Inflammatory macrophage (primary cell): ENCODE measurements at places on chromosomes 5 and 9.

DNA sequence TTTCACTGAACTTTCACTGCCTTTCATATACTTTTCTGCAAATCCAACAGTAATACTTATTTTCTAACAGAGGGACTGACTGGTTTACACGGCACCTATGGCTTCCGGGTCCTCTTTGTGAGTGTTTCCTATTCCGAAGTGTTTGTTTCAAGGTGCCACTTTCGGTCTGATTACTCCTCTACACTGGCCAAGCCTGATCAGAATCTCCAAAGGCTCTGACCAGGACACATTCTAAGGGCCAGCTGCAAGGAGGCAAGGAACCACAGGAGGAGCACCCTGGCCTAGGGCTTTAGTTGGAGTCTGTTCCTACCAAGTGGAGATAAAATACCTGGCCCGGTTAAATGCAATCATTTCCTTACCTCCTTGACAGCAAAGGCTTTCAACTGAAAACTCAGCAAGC is 132.1 kb downstream of the GLIS3 start:
- no peak for DNase-seq

- peak; percentile 31 for DNase-seq
These were observed 53.5 kb downstream of the RGS3 start for GRCh38 chr9:113516840-113517577.

DNA sequence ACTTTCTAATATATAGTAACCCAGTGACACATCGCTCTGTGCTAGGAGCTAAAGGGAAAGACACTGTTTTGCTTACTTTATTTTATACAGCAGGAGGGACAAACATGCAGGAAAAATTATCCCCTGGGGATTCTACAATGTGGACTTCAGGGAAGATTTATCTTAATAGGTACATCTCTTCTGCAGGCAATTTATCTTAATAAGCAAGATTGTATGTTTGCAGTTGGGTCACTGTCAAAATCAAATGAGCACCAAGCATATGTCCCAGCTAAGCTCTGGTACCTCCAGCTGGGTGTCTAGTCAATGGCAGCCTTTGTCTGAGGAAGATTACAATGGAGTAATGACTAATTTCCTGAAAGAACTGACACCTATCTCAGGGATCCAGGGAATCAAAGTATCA is 309.9 kb upstream of the PANK3 start:
- DNase-seq, result no peak

DNA sequence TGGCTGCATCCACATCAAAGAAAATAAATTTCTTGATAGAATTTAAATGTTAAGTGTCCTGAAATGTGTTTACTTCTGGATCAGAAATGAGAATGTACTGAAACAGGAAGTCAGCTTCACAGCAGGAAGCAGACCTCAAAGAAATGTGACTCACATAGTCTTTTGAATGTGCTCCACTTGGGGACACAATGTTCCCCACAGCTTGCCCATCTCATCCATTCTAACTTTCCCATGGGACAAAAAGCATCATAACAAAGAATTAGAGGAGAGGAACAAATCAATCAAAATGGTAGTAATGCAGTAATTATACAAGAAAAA is 85.7 kb downstream of the GRAMD2B start:
- DNase-seq, result peak; percentile 22

DNA sequence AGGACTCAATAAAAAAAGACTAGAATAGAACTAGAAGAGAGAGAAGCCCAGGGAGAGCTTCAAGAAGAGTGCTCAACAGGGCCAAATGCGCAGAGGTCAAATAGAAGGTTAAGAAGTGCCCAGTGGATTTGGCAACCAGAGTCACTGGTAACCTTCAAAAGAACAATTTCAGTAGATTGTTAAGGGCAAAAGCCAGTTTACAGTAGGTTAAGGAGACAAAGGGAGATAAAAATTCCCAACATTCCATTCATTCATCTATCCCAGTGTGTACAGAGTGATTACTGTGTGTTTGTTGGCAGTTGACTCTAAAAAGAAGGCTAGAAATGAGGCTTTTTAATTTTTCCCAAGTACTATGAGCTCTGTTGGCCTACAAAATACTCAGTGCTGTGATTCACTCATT is 69.4 kb downstream of the RIGI start:
- DNase-seq, result no peak

DNA sequence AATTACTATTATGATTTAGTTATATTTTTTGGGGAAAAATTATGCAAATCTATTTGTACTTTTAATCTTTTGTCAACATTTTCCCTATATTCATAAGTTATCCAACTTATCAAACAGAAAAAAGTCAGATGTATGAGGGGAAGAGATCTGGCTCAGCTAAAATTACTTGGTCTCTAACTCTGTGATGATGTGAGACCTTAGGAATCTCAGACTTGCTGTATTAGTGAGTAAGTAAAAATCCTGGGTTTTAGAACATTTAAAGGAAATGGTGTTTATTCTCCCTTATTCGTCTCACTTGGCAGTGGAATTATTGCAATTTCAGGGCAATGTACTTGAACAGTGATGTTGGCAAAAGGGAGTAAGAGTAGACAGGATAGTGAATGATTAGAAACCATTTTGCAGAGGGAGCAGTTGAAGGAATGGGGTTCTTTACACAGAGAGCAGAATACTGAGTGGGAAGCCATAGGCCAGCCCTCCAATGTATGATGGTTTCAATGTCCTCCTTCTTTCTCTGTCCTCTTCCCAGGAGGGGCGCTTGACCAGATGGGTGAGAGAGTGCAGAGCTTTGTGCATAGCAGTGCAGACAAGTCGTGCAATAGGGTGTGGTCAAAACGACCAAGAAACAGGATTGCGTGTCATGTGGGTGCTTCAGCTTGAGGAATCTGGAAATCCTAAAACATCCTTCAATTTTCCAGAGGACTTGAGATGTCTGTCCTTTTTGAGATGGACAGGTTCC is 91.7 kb downstream of the TENT4A start:
- no peak for DNase-seq

DNA sequence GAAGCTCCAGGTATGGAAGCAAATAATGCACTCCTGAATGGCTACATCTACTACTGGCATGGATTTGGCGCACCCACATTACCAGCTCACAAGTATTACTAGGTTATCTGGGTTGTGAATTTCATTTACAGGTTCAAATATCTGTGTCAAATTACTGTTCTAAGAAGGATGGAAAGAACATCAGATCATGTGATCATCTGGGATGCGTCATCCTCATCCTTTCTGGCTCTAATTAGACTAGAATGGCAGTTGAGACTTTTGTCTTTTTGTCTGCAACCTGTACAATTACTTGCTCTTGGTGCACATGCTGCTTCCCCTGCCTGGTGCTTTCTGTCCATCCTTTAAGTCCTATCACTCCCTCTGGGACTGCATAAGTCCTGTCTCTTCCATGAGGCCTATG is 64.1 kb downstream of the PJA2 start:
- DNase-seq, result no peak

- no peak for DNase-seq
These were observed 185.2 kb upstream of the RGMB start for GRCh38 chr5:98588215-98588614.

DNA sequence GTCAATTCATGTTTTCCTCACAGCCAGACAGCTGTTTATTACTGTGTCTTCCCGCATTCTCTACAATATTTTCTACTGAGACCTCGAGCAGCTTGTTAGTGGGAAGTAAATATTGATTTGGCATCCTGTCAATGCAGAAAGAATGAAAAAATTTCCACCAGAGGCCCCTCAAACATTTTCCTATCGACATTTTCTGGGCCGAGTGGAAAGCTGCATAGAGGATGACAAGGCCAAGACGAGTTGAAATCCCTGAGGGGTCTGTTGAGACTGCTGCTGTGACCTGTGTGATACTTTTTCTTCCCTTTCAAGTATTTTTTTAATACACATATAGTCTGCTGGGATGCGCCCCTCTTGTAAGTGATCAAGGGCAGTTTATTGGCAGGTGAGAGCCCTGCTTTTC is 91.4 kb upstream of the SH3GL2 start:
- DNase-seq, result no peak

DNA sequence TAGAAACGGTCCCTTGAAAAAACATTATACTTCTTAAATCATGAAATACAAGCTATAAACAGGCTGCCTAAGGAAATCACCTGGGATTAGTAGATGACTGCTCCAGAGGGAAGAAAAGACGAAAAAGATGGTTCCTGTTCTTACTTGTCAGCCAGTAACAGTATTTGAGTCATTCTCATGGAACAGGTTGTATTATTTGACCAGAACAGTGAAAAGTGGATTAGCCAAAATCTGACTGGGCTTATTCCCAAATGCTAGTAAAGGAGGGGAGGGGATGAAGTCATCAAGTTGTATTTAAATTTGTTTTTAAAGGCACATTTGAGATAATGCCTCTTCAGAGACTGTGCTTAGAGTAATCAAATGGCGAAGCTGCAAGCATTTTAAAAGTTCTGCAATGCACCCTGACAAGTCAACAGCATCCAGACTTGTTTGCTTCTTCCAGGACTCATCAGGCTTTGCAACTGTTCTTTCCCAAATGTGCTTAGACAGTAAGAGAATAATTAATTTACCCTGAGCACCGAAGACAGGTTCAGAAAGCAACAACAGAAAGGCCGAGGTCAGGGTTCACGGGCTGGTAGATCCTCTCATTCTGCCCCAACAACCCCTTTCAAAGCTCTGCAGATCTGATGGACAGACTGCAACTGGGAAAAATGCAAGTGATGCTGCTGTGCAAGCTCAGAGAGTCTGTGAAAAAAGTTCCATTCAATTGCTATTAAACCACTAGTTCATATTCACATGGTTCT is 800.6 kb downstream of the KCTD16 start:
- no peak for DNase-seq

DNA sequence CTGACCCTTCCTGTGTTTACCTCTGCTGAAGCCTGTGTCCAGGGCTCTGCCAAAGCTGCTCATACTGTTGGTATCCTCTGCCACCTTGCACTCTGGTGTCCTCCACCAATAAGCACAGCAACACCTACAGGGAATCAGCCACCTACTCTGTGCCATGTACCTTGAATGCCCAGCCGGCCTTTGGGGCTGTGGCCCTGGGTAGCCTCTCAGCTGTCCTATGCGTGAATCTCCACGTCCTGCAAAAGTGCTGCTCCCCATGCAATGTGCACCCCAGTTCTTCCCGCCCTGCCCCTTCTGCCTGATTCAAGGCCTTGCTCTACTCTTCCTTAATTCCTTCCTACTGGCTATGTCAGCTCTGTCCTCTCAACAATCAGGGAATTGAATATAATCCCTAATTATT is 506.5 kb downstream of the ARHGEF28 start:
- DNase-seq, result no peak

GRCh38 chr5:140694276-140694675 is 3.0 kb downstream of the HARS2 start:
- no peak for DNase-seq

DNA sequence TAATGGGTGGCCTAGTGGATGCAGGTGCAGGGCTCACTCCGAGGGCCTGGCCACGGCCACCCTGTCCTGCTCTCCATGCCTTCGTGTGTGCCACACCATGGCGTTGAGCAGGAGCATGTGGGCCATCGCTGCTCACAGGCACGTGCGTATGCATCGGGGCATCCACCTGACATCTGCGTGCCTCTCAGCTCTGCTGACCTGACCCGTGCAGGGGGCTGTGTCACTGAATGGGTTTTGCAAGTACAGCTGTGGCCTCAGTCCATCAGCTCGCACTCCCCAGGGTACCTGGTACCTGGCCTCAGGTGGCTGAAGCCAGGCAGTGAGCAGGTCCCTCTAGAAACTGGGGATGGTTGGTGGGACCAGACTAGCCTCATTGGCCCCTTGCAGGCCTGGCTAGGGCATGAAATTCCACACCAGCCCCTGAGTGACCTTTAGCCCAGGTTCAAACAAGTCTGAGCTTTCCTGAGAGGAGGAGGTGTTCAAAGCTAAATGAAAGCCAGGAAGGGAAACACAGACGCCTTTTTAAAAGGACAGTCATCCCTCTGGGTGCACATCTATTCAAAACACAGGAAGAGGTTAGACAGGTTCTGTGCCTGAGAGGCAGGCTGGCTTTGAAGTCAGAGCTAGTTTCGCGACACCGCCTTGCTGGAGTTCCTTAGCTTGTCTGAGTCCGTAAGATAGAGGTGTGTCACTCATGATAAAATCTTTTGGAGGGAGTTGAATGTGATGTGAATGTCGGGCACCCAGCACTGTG is 74.0 kb downstream of the MACROH2A1 start:
- no peak for DNase-seq

DNA sequence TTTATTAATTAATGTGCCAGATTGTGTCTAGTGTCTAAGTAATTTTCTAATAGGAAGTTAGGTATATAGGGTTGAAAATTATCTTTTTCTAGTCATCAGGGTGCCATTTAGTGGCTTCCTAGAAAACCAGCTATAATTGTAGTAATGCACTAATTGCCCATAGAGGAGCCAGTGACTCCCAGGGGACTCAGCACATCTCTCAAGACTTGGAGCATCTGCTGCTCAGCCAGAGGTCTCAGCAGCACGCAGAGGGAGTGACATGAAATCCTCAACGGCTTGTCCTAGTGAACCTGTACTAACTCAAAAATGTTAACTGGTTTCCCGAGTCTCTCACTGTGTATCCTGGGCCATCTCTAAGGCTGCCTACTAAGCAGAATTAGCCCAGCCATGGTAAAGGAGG is 78.2 kb upstream of the MAN2A1 start:
- no peak for DNase-seq

DNA sequence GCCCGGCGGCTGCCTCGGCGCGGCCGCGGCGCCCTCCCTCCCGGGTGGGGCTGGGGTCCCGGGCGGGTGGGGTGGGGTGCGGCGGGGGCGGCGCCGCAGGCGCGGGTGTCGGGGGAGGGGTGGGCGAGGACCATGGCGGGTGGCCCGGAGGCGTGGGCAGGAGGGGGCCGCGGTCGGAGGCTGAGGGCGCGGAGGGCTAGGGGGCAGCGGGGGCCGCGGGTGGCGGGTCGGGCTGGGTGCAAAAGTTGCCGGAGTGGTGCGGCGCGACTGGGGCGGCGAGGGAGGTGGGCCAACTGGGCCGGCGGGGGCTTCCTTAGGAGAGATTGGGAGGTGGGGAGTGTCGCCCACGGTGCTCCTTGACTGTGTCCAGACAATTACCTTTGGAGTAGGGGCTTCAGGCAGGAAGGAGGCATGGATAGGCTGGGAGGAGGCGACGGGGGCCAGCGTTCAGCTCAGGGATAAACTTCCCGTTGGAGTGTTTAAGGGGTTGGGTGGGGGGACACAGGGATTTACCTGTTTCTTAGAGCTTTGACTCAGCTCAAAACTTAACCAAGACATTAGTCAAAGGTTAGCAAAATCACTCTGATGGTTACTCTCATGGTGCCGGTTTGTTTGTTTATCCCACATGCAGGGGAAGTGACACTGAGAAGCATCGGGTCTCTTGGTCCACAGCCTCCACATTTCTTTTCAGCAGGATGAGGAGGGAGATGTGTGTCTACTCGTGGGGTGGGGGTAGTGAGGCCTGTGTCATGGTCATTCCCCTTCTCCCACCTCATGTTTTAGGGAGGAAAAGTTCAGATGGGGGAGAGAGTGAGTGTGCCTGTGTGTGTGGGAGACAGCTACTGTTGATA is 859 bp downstream of the CSNK1G3 start:
- DNase-seq, result peak; percentile 52

DNA sequence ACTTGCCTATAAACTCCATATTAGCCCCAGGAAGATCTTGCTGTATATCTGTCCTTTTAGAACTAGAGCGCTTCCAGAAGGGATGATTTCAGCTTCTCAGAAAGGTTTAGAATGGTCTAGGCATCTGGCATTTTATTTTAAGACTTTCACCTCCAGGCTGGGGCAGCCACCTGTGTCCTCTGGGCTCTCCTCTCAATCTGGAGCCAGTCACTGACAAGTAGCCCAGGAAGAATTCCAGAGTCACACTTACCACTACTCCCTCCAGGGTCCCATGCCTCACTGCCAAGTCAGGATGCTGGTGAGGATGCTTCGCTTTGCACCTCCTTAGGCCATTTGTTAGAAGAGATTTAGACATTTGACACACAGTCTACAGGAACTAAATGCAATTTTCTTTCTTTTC is 20.8 kb downstream of the B4GALT1 start:
- no peak for DNase-seq

- no peak for DNase-seq
These were observed 17.3 kb downstream of the CTXN3 start for GRCh38 chr5:127666043-127666716.
